Panc1 (cell line): ENCODE measurements at places on chromosomes 5 and 9.

DNA sequence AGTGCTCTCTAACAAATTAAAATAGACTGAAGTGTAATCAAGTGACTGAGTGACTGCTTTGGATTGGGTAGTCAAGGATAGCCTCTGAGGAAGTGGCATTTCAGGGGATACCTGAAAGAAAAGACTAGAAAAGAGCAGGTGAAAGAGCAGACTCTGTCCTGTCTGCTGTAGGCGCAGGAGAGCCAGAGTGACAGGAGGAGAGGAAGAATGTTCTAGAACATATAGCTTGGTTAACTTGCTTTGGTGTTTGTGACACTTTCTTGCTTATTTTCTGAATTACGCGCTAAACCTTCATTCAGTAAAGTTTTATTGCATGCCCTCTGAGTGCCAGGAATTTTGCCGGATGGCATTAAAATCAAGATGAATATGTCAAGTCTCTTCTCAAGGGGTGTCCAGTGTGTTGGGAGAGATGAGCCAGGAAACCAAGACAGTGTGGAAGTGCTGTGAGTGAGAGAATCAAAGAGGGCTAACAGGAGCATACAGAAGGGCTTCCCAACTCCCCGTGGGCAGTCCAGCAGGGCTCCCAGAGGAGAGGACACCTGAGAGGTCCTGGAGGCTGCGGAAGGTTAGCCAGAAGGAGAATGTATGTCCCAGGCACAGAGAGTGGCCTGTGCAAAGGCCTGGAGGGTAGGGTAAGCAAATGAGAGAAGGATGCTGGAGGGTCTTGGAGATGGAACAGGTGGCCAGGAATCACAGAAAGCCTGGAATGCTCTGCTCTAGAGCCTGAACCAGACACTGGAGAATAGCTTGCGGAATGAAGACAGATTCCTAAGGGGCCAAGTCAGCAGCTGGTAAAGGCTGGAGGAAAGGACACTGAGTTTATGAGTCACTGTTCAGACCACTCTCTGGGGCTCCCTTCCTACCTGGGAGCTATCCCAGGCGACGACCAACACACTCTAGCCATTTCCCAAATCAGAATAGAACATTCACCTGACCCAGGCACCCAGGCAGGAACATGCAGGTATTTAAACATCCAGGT, 59.3 kb downstream of the SLC22A5 start:
- DNase-seq = no peak

- DNase-seq = no peak
These were observed 43.1 kb downstream of the PTCD2 start for GRCh38 chr5:72363166-72363802.

GRCh38 chr9:25481372-25481771, 196.9 kb downstream of the TUSC1 start:
- no peak for DNase-seq

GRCh38 chr5:39400713-39401578, 23.8 kb downstream of the DAB2 start:
- no peak for DNase-seq

GRCh38 chr9:117719161-117719920, 15.1 kb downstream of the TLR4 start:
- DNase-seq = no peak

DNA sequence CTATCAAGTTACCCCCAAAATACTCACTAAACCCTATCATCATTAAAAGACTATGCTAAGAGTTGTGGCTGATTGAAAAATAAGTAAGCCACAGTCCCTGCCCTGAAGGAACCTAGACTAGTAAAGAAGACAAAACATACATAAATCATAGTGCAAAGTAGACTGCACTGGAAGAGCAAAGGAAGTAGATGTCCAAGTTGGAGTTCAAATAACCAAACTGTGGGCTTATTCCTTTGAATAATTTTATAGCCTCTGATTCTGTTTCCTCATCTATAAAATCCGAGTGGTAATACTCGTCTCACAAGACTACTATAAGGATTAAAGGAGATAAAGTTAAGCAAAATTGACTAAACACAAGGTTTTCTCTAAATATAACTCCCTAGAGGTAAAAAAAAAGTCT, 140.4 kb downstream of the TLE1 start:
- no peak for DNase-seq

DNA sequence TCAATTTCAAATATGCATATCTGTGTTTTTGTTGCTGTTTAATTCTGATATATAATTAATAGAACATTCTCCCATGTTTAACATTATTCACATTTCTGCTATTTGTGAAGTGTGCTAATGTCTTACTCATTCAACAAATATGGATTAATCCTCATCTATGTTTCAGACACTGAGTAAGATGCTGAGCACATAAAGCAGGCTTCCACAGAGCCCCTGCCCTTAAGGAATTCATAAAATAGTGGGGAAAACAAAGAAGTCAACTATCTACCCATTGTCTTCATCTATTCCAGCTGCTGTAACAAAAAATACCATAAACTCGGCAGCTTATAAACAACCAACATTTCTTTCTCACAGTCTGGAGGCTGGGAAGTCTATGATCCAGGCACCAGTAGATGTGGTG, 333.3 kb downstream of the SEMA5A start:
- DNase-seq = no peak

- no peak for DNase-seq
These were observed 123.5 kb downstream of the TSSK1B start for GRCh38 chr5:113311301-113311700.

DNA sequence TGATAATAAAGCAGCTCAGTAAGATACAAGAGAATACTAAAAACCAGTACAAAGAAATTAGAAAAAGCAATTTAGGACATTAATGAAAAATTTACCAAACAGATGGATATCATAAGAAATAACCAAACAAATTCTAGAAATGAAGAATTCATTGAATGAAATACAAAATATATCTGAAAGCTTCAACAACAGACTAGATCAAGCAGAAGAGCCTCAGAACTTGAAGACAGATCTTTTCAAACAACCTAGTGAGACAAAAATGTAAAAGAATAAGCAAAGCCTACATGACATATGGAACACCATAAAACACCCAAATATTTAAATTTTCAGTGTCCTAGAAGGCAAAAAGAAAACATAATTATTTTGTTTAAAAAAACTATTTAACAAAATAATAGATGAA, 66.9 kb downstream of the SKIC3 start:
- DNase-seq = no peak

- no peak for DNase-seq
These were observed 60.4 kb downstream of the MTAP start for GRCh38 chr9:21862871-21863270.

DNA sequence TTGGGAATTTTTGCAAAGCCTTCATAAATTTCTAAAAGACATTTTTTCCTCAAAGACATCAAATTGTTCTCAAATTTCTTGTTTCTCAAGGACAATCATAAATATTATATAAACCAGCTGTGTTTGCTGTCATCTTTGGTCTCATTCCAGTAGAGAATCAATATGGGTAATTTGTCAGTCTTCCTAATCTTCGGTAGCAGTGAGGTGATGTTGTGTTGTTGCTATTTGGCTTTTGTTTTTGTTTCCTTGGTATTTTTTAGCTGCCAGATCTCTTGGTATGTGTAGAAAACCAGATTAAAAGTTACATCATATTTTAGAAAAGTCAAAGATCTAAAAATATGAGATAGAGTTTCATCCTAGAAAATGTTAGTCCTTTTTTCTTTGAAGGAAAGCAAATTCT, 87.5 kb downstream of the CAMK4 start:
- DNase-seq = no peak

DNA sequence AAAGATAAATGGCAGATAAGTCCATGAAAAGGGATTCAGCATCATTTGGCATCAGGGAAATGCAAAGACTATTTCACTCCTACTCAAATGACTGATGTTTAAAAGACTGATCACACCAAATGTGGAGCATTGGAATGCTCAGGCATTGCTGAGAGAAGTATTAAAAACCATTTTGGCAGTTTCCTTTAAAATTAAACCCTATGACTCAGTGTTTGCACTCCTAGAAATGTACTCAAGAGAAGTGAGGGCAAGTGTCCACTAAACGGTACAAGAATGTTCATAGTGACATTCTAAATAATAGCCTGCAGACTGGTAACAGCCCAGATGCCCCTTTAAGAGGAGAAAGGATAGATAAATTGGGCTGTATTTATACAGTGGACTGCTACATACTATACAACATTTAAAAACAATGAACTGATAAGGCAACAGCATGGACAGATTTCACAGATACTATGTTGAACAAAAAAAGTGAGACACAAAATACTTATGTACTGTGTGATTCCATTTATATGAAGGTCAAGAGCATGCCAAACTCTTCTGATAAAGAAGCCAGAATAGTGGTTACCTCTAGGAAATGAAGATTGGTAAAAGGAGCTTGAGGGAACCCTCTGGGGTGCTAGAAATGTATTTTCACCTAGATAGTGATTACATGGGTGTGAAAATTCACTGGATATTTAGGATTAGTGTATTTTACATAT, 24.6 kb downstream of the APC start:
- DNase-seq = no peak

DNA sequence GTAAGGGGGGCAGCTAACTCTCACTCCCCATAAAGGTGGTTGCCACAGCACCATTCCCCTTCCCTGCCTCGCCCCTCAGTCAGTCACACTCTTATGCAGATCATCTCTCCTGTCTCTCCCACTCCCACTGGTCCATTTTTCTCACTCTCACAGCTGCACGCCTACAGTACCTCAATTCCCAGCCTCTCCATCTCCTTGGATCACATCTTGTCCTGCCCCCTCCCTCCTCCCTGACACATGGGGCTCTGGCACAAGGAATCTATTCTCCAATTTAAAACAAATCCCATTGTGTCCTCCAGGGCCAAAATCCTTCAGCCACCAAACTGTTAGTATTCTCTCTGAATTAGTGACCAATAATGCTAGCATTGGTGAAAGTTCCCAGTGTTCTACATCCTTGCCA, 114.4 kb downstream of the AUH start:
- no peak for DNase-seq

DNA sequence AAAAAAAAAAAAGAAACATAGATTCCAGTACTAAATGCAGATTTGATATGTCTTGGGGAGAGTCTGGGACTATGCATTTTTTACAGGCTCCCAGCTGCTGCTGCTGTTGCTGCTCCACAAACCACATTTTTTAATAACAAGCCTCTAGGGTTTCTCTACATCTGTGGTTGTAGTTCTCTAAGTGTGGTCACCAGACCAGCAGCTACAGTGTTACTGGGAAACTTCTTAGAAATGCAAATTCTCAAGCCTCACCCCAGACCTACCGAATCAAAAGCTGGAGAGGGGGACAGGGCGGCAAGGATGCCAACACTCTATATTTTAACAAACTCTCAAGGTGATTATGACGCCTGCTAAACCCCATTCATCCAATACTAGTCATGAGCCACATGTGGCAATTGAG, 293.4 kb upstream of the PTGER4 start:
- no peak for DNase-seq

- DNase-seq = no peak
These were observed 48.5 kb upstream of the DAB2 start for GRCh38 chr5:39473156-39473775.

- no peak for DNase-seq
These were observed 33.9 kb downstream of the TRIP13 start for GRCh38 chr5:926417-927171.
